Kidney glomerular epithelial cell (primary cell): ENCODE measurements at places on chromosomes 7 and 10.

DNA sequence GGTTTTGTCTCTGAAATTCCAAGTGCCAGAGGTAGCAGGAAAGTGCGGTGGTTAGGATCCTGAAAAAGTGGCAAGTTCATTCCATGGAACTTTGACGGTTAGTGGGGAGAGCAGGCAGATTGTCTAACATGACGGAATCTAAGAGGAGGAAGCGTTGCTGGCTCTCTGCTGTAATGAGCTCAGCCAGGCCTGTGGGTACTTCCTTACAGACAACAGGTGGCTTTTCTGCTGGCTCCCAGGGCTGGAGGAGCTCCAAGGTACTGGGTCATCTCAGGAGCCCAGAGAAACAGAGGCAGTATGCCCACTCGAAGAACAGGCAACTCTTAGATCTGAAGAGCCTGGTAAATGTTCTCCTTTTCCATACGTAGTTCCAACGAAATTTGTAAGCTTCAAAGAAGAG, 3.1 kb upstream of the AIFM2 start:
- DNase-seq = no peak

DNA sequence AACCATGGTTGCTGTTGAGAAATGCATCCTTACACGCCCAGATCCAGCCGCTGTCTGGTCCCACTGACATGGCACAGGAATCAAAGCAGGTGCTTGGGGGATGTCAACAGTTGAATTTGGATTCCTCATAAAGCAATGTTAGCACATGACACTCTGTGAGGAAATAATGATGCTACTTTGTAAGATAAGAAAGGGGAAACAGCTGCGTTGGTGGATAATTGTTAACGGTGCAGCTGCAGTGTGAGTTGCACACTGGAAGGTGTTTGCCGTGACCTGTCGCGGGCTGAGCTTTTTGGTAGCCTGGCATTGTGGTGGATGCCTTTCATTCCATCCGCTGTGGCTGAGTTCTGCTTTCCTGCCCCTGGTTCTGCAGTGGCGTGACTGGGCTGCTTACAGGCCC, 113.9 kb downstream of the MGMT start:
- DNase-seq = no peak

DNA sequence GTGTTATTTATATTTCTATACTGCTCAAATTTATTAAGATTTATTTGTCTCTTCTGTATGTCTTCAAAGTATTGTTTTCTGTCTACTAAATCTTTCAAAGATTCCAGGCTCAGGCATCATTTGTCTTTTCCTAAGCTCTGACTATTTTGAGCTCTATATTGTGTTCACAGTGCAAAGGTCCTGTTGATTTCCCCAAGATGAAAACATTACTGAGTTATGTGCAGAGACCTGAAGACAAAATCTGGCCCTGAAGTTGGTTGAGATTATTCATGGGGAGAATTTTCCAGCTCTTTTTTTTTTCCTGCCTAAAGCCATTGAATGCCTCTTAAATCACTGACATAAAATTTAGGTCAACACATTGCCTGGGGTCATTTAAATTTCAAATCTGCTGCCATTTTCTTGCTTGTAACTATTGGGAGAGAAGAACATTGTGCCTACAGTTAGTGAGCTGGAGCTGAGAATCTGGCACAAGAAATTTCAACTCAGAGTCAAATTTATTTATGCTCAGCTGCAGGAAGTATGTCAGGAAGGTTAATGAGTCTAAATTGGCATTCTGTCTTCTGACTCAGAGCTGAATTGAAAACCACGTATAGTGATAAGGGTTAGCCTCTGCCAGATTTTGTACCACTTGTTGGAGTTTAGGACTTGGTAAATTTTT, 31.6 kb downstream of the CSTF2T start:
- peak; percentile 7 for DNase-seq

DNA sequence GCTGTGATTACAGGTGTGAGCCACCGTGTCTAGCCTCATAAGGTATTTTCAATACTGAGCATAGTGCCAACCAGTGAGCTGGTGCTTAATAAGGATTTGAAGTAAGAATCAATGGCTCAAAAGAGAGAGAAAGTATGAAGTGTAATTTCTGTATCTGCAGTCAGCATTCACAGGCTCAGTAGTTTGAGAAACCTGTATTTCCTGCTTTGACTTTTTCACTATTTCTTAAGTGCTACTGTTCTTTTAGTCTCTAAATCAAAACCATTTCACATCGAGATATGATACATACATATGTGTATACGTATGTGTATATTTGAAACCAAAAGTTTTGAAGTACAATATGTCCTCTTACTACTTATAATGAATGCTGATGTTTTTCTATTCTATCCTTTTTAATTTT, 189.9 kb downstream of the PPP1R9A start:
- no peak for DNase-seq

DNA sequence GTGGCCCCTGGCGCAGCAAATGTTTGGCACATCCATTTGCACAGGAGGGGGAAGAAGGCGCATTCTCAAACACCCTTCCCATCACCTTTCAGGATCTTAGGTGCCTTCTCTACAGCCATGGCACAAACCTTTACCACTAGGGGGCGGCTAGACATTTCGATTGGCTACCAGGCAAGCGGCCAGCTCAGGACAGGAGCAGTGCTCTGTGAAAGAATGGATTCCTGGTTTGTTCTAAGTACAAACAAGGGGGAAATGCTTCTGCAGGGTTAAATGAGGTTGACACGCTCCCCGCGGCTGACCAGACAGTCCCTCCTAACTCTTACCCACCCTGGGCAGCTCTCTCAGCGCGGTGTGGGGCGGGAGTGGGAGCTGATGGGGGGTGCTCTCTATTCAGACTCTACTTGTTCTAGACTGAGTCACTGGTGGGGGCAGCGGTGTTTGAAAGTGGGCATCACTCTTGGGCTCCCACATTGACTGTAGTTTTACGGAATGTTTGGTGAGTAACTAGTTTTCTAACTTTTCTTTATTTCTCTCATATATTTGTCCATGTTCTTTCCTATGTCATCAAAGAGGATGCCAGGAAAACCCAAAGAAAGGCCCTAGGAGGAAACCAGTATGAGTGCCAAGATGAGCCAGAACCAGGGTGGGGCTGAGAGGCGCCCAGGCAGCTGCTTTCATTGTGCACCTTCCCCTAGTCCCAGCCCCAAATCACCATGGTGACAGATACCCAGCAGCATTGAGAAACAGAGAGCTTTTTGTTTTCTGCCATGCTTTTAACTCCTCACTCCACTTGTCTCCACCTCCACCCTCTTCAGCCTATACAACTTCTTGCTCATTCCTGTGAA, 61.4 kb upstream of the GPR158 start:
- peak; percentile 52 for DNase-seq

- DNase-seq = no peak
These were observed 4.6 kb downstream of the UFSP1 start for GRCh38 chr7:100884736-100885439.

DNA sequence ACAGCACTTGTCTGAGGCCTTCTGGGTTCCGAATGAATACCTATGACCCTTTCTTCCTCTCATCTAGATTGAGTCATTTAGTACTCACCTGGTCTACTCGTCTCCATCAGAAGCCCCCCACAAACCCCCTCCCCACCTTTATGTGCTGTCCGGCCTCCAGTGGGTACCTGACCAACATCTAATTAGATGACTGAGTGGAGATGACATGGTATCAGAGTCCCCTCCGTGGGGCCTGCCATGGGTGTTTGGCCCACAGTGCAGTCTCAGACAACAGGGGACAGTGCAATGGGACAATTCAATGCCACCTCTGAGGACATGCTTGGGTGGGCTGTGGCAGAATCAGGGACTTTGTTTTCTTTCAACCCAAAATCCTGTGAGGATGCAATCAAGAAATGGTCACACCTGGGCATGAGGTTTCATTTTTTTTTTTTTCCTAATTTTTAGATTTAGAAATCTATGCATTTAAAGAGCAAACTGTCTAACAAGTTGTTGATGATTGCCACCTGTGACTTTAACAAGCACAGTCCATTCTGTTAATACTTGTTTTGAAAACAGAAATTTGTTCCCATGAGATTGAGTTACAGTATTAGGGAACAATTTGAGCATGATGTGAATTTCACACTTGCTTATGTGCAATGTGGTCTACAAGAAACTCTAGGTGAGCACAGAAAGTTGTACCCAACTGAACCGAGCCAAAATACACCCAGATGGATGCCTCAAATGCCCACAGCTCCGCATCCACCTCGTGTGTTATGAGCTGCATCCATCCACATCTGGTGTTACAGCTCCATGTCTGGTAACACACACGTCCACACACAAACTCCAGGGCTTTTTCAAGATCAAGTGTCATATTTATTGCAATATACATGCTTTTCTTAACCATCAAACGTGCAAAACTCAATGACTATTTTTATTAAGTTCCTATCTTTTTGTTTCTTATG, 27.5 kb downstream of the GPRIN2 start:
- no peak for DNase-seq

DNA sequence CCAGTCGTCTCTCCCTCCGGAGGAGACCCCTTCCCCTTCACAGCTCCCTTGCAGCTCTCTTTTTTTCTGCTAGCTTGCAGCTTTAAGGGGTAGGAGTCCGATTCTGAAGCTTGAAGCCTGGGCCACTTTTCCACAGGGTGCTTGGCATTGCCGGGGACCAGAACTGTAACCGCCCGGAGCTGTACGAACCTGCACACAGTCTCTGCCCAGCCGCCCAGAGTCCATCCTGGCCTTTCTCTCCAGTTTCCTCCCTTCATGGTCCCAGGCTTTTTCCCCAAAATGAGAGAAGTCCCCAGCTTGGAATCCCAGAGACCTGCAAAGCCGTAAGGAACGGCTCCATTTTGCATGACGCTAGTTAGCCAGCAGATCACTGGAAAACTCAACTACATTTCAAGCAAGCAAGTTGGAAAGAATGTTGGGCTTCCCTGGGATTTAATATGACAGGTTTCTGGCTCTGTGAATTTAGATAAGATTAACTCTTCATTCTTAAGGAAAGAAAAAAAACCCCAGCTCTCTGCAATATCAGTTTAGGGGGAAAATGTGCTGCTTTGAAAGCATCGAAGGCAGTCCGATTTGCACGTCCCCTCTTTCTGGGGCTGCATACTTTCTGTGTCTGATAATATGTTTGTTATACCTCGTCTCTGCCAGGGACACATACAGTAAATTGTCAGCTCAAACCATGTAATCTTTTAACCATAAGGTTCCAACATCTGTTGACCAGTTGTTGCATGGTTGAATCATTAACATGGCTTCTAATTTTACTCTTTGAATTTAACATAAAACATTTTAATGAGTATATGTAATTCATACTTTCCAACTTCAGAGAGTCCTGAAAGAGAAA, 190.0 kb upstream of the LYZL2 start:
- DNase-seq = no peak

DNA sequence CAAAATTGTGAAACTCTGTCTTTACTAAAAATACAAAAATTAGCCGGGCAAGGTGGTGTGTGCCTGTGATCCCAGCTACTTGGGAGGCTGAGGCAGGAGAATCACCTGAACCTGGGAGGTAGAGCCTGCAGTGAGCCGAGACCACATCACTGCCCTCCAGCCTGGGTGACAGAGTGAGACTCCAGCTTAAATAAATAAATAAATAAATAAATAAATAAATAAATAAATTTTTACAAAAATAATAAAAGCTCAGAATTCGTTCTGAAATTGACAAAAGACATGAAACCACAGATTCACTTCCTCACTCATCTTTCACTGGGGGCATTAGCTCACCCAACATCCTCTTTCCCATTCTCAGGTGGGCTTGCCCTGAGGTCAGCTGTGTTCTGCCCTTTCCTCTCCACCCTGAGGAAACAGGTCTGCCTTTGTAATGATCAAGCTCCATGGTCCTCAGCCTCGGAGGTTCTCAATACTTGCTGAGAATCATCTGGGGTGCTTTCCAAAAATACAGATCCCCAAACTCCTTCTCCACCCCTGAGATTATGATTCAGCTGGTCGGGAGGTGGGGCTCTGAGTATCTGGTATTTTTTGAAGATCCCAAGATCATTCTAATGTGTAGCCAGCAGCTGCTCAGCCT, 29.2 kb upstream of the APBB1IP start:
- no peak for DNase-seq

GRCh38 chr10:77493239-77493806, 144.3 kb downstream of the KCNMA1 start:
- DNase-seq = no peak

GRCh38 chr10:110613341-110613995, 30.7 kb upstream of the RBM20 start:
- DNase-seq = no peak
